Fibroblast of mammary gland (primary cell): ENCODE measurements at places on chromosomes 12 and 14.
A peak's percentile ranks its signal among the peaks of the same experiment; 100 is the strongest.

GRCh38 chr12:132998741-132999140 lies 12.6 kb downstream of the ZNF26 start:
- no peak for DNase-seq

DNA sequence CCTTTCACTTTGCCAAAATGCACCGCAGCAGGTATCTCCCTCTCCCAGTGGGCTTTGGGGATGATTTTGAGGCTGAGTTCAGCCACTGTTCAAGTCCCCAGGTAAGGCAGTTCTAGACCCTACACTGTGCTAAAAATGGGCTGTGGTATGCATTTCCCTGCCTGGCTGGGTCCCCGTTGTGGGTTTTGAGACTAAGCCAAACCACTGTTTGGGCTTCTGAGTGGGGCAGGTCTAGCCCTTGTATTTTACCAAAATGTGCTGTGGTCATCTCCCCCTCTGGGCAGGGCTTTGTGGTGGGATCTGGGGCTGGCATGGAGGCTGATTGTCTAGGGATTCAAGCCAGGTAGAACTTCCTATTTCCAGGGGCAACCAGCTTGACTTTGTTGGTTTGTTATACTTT lies 13.6 kb upstream of the OR4Q3 start:
- no peak for DNase-seq

DNA sequence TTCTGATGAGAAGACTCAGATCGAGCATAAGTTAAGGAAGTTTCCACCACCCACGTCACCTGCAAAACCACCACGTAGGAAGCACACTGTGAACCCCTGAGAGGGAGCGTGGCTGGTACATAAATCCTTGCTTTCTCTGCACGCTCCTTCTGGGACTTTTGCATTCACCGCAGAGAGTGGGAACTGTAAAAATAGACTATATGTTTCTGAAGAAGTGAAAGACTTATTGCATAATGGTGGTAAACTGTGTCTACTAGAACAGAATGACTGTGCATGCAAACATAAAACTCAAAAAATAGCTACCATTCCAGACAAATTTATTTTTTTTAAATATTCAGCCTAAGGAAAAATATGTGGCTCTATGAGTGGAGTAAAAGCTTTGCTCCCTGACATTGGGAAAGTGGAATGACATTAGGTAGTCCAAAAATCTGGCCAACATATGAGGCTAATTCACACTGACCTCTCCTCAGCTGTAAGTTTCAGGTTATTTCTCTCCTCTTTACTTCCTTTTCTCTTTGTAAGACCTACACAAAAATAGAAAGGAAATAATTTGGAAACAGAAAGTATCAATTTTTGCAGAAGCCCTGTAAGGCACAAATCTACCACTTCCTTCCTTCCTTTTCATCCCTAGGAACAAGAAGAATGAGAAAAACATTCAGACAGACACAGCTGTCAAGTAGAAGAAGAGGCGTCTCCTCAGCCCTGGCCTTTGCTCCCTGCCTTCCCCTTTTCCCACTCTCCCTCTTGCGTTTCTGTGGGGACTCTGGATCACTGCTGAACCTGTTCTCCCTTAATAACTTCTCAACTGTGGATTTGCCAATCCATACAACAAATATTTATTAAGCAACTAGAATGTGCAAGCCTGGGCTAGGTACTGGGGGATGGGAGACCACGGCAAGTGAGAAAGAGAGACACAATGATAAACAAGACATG lies 264.3 kb upstream of the FOXN3 start:
- DNase-seq, result no peak

- DNase-seq, result no peak
Measured at GRCh38 chr12:26157001-26157400, 32.2 kb upstream of the BHLHE41 start.

- DNase-seq, result no peak
Measured at GRCh38 chr12:48002414-48002730, 1.9 kb downstream of the COL2A1 start.

GRCh38 chr14:30143627-30144026 lies 216.0 kb upstream of the PRKD1 start:
- DNase-seq, result peak; percentile 17

DNA sequence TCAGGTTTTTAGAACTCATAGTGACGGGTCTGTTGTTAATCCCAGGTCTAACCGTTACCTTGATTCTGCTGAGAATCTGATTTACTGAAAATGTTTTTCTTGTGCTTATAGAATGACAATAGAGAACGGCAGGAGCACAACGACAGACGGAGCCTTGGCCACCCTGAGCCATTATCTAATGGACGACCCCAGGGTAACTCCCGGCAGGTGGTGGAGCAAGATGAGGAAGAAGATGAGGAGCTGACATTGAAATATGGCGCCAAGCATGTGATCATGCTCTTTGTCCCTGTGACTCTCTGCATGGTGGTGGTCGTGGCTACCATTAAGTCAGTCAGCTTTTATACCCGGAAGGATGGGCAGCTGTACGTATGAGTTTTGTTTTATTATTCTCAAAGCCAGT lies 34.4 kb downstream of the PSEN1 start:
- no peak for DNase-seq

DNA sequence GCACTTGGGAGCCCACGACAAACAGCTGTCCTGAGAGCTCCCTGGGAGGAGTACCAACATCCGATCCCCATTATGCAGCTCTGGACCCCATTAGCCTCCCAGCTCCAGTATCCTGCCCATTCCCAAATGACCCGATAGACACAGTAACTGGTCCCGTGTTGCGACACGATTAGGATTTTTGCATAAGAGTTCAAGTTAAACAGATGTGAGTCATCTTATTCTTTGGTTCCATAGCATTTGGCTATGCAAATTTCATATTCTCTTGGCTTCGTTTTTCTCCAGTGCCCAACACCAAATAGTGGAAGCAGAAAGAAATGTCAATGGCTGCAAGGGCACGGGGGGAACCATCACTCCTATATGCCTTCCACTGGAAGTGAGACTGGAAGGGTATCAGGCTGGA lies 43.0 kb upstream of the LRRC10 start:
- DNase-seq, result peak; percentile 71

GRCh38 chr12:1553987-1554982 lies 40.1 kb downstream of the FBXL14 start:
- DNase-seq, result no peak

DNA sequence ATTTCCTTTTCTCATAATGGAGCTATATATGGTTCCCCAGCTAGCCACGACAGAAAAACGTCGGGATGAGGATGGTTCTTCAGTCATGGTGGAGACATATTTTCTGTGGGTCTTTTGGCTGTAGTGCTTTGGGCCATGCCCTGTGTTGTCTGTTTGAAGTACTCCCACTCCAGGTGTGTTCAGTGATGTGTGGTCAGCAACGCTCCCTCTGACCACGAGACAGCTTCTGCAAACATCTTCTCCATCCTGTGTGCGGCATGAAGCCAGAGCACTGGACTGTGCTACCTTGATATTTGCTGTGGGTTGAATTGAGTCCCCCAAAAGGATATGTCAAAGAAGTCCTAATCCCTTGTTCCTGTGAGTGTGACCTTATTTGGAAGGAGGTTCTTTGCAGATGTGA lies 931.2 kb downstream of the NRXN3 start:
- DNase-seq, result no peak

DNA sequence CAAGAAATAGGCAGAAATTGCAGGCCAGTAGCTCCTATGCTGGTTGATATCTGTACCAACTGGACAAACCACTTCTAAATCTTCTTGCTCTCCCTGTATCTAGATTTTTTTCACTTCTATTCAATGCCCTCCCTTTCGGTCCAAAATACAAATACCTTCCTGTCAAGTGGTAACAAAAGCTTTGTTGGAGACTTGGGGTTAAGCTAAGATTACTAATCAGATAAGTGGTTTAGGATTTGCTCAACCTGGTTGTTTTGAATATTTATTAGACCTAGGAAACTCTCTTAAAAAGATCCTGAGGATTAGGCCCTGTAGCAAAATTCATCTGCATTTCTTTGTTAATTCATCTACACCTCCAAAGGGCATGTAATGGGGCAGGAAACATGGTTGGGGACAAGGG lies 410.1 kb downstream of the NAV3 start:
- no peak for DNase-seq

DNA sequence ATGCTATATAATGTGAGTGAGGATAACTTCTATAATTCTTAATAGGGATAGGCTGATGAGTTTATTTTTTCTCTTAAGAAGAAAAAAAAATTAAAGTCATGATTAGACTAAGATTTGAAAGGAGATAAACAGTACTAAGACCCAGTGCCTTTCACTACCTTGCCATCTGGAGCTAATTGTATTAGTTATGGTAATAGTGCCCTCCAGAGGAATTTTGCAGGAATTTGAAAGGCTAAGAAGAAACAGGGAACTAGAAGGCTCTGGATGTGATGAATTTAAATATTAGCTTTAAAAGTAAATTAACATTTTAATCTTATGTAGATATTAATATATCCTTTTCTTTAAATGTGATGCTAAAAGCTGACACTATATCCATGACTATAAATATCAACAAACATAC lies 36.6 kb upstream of the PIK3C2G start:
- DNase-seq, result peak; percentile 57

DNA sequence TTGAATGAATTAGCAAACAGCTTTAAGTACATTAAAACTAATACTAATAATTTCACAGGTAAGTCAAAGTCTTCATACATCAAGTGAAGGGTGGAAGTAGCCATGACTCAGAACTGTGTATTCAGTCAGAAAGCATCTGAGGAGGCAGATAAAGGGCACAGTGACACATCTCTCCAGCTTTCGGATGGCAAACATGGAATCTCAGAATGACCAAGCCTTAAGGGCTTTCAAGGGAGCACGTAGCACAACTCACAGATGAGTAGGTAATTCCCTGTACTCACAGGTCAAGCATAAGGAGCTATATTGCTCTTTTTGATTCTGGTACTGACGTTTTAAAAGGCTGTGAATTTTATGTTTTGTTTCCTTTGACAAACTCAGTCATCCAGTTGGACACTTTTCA lies 56.0 kb downstream of the MDGA2 start:
- no peak for DNase-seq

DNA sequence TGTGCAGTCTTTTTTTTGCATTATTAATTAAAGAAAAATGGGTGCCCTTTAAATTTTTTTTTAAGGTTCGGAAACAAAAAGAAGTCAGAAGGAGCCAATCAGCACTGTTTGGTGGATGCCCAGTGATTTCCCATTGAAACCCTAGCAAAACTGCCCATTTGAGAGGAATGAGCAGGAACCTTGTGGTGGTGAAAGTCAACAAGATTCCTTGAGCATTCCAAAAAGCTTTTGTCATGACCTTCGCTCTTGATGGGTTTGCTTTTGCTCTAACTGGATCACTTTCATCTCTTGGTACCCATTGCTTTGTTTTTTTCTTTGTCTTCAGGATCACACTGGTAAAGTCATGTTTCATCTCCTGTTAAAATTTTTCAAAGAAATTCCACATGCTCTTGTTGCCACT lies 54.1 kb downstream of the ADIPOR2 start:
- no peak for DNase-seq

DNA sequence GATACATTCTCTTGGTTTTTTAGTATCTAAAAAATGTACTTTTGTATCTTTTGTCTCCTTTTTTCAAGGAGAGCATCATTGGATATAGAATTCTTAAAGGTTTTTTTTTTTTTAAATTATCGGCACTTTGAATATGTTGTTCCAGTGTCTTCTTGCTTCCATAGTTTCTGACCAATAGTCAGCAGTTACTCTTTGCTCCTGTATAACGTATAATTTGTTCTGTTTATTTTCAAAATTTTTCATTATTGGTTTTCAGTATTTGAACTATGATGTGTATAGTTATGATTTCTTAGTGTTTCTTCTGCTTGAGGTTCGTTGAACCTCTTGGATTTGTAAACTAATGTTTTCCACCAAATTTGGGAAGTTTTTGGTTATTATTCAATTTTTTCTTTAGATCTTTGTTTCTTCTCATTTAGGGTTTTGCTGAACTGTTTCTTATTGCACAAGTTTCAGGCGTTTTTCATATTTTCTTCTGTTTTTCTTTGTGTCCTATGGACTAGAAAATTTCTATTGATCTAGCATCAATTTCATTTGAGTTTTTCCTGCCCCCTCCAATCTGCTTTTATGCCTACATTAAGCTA lies 93.9 kb downstream of the PLBD1 start:
- peak; percentile 39 for DNase-seq

DNA sequence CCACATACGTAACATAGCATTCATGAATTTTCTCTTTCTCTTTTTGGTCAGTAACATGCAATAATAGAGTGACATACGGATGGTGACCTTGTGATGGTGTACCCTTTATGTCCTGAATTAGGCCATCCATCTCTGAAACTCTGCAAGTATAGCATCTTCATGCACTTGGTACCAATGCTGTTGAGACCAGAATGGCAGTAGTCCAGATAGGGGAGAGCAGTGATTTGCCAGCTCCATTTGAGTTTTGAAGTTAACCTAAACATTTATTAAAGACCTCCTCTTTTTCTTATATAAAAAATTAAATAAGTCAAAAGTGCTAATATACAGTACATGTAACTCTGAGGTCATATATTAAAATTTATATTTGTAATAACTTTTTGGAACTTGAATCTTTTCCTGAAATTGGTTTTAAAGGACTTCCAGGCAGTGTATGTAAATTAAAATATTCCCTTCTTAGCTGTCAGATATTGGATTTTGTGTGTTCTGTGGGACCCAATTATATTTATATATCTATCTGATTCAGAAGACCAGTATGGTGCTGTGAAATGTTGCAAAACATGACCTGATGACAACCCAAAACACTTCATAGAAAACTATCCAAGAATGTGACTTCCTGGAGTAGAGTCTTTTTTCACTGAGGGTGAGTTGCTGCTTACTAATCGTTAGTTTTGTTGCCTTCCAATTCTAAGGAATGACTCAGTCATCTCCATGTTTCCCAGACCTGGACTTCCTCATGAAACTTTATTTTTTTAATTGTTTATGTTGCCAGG lies 3.5 kb downstream of the ELK3 start:
- DNase-seq, result peak; percentile 99
